ENCODE measurements at places on chromosomes 12 and 14.

- DNase-seq = no peak
Measured at GRCh38 chr14:102949801-102950451, 27.5 kb downstream of the AMN start.

DNA sequence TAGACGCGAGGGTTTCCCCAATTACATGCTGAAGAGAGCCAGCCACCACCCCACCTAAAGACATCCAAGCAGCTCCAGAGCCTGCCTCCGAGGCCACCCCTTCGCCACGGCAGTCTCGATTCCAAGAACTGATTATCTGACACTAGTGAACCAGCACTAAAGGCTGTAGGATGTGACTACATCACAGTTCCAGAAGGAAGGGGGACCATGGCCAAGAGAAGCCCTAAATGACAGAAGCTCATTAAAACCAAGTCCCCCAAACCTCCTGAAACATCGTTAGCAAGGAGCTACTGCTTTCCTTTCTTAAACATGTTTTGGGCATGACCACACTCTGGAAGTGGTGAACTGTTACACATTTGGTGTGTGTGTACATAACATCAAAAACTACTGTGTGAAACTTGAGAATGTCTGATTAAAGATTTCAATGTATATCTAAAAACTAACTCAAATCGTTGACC lies 88.2 kb downstream of the DUSP16 start:
- no peak for DNase-seq

GRCh38 chr12:132163911-132164288 lies 19.6 kb downstream of the NOC4L start:
- DNase-seq = no peak

DNA sequence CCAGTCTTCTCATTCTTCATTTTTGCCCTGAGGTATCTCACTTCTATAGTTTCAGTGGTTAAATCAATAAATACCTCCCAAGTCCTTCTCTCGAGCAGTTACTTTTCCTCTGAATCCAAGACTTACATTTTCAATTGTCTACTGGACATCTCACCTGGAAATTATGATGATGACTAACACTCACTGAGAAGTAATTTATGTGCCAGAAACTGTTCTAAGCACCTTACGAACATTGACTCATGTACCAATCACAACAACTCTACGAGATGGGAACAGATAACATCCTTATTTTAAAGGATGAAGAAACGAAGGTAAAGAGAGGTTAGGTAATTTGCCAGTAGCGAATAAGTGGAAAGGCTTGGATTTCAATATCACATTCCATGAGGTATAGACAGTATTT lies 94.1 kb downstream of the EML5 start:
- DNase-seq = no peak

DNA sequence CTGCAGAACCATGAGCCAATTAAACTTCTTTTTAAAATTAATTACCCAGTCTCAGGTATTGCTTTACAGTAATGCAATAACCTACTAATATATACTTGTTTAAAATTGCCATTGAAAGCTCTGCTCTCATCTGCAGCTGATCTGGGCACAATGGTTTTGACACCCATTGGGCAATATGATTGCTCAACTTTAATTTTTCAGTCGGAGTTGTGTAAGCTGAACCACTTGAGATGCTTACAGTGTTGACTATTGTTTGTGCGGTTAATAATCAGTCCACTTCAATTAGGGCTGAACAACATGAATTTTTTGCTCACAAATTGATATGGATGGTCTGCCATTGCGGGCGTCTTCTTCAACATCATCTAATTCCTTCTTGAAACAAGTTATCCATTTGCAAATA lies 18.0 kb upstream of the OR4K5 start:
- DNase-seq = no peak

- no peak for DNase-seq
Measured at GRCh38 chr12:82517027-82517426, 158.7 kb downstream of the METTL25 start.

- no peak for DNase-seq
Measured at GRCh38 chr14:94382099-94382715, 6.2 kb downstream of the SERPINA1 start.

- DNase-seq = no peak
Measured at GRCh38 chr12:82756303-82756702, 69.6 kb downstream of the TMTC2 start.

DNA sequence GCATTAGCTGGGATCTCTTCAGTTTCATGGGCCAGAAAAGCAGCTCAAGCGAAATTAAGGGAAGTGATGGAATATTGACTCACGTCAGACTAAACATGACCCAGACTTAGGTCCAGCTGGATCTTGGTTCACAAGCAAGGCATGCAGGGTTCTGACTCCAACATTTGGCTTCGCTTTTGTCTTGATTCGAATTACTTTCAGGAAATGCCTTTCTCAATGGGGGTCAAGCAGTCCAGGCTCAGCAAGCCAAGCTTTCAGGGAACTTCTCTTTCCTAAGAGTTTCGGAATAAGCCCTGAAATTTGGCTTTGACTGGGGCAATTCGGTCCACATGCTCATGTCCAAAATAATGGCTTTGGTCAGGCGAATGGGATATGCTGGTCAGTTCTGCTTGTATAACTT lies 678.7 kb upstream of the TMEM132C start:
- no peak for DNase-seq

GRCh38 chr12:41011939-41012338 lies 176.2 kb upstream of the PDZRN4 start:
- no peak for DNase-seq

- no peak for DNase-seq
Measured at GRCh38 chr12:95497031-95497430, 23.1 kb downstream of the METAP2 start.

- no peak for DNase-seq
Measured at GRCh38 chr12:108371801-108372344, 32.8 kb upstream of the CMKLR1 start.

DNA sequence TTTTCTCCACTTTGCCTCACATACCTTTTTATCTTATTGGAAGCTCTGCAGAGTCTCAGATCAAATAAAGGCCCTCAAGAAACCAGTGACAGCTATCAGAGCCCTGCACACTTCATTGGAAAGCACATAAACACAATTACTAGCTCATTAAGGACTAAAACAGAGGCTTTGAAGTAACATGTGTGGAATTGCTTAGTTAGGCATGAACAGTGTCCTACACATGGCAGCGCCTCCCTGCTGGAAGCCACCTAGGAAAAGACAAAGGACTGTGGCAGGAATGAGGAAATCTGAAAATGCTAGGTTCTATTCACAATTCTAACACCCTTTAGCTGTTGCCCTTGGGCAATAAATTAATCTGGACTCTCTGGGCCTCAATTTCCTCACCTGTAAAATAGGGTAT lies 89.4 kb downstream of the SUDS3 start:
- DNase-seq = no peak

DNA sequence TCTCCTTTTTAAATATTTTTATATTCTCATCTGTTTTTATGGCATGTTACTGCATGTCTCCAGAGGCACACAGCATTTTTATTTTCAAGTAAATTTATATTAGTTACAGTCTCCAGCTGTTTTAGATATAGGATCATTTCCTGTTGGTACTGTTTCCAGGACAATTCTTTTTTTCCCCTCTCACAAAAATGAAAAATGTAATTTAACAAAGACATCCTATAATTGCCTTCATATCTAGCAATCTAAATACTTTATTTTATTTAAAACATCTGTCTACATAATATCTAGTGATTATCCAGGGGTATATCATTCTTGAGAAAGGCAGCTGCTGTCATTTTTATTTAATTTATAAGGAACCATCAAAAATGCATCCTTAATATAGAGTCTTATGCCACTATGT lies 272.4 kb upstream of the NPAS3 start:
- DNase-seq = no peak

DNA sequence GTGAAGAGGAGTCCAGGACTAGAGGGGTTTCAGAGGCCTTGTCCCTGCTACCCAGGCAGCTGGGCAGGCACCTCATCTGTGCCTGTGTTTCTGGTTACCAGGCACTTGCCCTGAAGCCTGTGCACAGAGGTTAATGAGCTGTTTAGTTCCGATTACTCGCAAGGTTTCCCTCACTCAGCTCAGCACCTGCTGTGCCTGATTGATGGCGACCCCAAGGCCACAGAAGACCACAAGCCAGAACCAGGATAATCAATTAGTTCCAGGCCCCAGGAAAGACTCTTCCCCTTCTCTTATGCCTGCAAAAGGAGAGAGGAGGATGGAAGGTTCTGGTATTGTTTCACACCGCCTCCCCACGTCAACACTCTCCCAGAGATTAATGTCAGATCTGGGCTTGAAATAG lies 88.8 kb upstream of the NOS1 start:
- no peak for DNase-seq

DNA sequence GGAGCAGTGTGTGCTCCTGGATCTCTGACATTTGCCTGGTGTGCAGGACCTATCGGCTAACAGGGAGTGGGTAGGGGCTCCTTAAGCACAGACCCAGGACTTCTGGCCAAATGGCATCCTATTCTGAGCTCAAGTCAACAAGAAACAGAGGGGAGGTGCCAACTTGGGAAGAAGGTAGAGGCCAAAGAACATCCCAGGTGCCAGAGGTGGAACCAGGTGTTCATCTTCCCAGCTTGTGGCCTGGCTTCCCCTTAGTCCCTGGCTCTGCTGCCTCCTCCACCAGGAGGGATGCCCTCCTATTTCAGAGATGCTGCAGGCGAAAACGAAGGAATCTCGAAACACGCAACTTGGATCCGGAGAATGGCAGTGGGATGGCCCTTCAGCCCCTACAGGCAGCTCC lies 6.2 kb downstream of the SLC39A5 start:
- no peak for DNase-seq

- DNase-seq = no peak
Measured at GRCh38 chr12:54279227-54279631, 693 bp downstream of the CBX5 start.

- DNase-seq = no peak
Measured at GRCh38 chr14:68577802-68578541, 214.9 kb downstream of the ZFP36L1 start.

GRCh38 chr12:86389949-86390348 lies 133.8 kb upstream of the MGAT4C start:
- DNase-seq = no peak

- no peak for DNase-seq
Measured at GRCh38 chr14:59633486-59633885, 56.9 kb upstream of the CCDC175 start.

DNA sequence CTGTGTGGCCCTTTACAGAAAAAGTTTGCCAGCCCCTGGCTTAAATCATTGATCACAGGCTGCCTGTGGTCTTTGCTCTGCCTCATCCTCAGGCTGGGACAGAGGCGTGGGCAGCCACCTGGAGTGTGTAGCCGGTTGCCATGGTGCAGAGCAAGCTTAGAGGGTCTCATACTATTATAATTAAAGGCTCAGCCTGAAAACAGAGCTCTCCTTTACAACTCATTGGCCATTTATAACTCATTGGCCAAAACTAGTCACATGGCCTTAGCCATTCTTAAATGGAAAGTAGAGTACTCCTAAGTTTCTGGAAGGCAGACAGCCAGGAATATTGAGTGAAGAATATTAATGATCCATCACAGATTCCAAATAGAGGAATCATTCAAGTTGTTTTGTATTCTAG lies 3.0 kb downstream of the HSP90B1 start:
- no peak for DNase-seq

DNA sequence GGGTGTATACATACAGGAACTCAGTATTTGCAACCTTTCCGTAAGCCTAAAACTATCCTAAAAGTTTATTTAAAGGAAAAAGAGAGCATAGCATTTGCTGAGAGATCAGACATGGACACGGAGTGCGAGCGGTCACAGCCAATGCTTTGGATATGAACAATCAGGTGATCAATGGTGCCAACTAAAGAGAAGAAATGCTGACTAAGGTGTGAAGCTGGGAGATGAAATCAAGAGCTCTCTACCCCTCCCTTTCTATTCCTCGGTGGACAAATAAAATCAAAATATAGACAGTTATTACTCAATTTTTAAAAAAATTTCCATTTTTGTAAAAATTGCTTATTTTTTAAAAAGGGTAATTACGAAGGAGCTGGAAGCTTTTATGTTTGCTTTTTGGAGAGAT lies 29.2 kb downstream of the NT5DC3 start:
- no peak for DNase-seq

DNA sequence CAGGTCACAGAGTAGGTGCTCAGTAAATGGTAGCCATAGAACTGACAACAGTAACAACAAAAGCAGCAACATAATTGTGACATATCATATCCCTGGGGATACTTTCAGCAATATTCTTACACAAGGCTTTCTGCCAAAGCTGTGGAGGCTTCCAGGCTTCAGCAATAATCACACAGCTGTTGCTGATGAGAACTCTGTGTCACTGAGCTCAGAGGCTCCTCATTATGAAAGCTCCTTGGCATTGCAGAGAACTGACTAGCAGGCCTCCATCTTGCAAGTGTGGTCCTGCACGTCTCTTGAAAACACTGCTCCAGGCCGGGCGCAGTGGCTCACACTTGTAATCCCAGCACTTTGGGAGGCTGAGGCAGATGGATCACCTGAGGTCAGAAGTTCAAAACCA lies 97.3 kb upstream of the BTG1 start:
- no peak for DNase-seq

GRCh38 chr14:104201063-104201462 lies 62.7 kb downstream of the KIF26A start:
- DNase-seq = no peak

DNA sequence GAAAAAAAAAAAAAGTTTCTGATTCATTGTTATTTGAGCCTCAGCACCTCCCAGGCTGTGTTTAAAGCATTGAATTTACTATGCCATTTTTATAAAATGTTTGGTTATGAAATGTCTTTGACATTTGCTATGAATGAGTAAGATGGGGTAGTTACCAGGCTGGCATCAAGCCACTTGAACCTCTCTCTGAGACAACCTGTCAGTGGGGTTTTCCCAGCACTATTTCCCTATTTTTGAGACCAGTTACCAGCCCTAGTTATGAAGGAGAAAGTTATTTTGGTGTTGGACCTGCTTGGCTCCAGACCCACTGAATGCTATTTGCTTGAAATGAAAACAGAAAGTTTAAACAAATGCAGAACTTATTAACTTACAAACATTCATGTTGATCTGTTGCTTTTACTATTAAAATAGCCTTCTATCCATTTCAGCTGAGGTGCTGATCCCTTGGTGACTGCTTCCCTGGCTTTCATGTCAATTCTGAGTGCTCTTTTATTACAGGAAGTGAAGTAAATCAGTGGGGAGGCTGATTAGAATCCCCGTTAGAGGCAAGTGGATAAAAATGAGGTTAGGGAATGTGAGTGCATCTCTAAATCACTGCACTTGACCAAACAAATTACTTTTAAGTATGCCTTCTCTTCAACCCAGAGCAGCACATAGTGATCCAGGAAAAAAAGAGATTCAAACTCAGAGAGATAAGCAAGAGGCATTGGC lies 37.8 kb downstream of the LLPH start:
- DNase-seq = no peak

Data from stimulated activated CD4-positive, alpha-beta T cell treated with anti-CD3 and anti-CD28 coated beads, TNF-alpha, amount 100 ng/mL, for 1 hour (primary cell).